Heart right ventricle (tissue), 16 donors: ENCODE measurements at places on chromosomes 12 and 14. TPM values are rescaled to one million over a fixed set of nuclear protein-coding genes. Genes with fewer than 3 reads are reported as not detected.

DNA sequence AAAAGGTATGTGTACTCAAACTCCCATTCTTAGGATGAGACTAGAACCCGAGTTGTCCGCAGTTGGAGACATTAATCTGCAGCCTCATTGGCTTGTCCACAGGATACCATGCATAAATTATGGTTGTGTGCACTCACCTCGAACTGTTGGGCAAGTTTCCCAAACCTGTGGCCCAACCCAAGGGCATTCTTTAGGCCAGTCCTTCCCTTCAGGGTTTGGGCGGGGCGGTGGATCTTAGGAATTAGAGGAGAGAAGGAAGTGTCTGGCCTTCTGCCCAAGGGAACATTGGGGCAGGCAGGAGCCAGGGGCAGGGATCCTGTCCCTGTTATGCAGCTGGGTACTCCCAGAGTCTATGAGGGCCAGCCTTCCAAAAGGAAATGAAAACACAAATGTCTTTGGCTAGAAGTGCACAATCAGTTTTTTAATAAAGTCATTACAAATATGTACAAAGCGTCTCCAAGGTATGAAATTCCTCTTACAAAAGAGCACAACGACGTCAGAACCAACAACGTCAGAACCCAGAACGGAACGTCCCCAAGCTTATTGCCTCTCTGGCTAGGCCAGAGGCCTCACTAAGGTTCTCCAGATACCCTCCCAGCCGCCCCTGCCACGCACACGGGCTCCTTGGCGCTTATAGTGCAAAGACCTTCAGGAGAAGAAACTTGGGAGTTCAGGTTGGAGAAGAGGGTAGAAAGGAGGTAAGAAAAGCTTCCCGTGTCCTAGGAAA is 25.3 kb downstream of the HRK start:
- DNase-seq = no peak

Gene CRADD
- total RNA-seq = 36.5 TPM

DNA sequence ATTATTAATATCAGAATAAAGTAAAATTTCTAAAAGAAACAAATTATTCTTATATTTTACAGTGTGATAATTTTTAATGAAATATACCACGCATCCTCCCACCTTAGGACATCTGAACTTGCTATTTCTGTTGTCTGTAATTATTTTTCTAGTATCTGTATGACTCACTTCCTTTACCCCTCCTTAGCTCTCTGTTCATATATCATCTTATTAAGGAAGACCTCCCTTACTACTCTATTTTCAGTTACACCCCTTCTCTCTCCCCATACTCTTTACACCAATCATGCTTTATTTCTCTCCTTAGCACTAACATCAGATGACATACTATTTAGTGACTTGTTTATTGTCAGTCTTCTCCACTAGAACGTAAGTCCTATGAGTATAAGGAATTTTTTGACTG is 34.2 kb upstream of the C12orf50 start:
- DNase-seq = no peak

DNA sequence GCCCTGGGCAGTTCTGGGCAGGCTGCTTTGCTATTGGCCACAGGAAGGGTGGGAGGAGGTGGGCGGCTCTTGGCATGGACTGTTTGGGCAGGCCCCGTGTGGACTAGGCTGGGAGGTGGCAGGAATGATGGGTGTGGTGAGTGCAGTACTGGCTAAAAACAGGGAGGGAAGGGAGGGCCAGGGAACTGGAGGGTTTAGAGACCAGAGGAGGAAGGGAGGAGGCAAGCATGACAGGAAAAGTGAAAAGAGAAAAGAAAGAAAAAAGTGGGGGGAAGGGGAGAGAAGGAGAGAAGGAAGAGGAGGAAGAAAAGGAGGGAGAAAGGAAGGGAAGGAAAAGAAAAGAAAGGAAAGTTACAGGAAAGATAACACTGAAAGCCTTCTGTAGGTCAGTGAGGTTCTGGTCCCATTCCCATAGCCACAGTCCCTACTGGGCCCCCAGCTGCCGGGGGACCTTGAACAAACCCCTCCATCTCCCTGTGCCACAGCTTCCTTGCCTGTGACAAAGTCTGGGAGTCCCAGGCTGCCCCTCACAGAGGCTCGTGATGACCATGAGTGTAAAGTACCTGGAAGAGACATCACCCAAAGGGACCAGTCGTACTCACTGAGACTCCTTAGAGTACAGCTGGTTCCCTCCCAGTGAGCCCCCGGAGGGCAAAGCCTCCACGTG is 1.1 kb upstream of the C14orf132 start:
- DNase-seq = no peak

DNA sequence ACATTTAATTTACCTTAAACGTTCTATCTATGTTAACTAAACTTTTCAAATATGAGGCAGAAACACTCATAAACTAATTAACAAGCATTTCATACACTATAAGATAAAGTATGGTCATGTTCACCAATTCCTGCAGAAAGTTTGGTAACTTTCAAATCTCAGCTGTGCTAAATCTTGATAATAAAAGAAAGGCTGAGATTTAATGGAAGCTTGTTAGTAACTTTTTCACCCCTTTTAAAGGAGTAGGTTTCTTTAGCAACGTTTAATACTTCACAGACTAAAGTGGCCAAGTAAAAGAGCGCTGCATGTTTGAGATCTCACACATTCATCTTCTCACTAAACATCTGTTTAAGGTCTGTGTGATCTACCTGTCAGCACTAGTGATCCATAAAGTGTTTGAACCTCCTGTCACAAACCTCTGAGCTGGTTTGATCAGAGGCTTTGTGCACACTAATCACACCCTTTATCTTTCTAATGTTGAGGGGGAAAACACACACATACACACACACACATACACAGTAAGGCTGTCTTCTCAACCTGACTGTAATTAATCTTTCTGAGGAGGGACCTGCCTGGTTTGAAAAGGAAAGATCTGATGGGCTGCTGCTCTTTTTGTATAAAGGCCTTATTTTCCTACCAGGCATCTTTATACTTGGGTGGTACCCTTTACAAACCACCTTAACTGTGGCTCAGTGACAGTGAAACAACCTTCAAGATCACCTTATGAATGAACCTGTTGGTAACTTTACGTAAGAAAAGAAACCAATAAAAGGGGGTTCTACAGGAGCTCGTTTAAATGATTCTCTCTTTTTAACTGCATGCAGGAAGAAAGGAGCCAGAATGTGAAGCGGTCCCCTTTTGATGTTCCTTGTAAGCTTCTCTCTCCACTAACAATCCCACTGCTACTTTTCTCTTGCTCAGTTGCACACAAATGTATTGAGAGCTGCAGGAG is 244.2 kb downstream of the SOX5 start:
- DNase-seq = no peak

DNA sequence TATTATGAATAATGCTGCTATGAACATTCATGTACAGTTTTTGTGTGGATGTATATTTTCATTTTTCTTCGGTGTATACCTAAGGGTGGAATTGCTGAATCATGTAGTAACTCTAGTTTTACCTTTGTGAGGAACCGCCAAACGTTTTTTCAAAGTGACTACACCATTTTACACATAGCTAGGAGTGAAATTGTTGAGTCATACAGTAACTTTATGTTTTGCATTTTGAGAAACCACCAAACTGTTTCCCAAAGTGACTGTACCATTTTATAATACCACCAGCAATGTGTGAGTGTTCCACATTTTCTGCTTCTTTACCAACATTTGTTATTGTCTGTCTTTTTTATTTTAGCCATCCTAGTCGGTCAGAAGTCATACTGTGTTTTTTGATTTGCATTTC is 3.1 kb upstream of the TPH2 start:
- no peak for DNase-seq

GRCh38 chr14:92382677-92383076 is 59.7 kb downstream of the SLC24A4 start:
- DNase-seq = no peak

Gene GPRC5D
- total RNA-seq = not detected

Gene DPF3
- 23.2 TPM for total RNA-seq
